Left renal pelvis (tissue), 4 donors: ENCODE measurements at places on chromosomes 2 and 18.

DNA sequence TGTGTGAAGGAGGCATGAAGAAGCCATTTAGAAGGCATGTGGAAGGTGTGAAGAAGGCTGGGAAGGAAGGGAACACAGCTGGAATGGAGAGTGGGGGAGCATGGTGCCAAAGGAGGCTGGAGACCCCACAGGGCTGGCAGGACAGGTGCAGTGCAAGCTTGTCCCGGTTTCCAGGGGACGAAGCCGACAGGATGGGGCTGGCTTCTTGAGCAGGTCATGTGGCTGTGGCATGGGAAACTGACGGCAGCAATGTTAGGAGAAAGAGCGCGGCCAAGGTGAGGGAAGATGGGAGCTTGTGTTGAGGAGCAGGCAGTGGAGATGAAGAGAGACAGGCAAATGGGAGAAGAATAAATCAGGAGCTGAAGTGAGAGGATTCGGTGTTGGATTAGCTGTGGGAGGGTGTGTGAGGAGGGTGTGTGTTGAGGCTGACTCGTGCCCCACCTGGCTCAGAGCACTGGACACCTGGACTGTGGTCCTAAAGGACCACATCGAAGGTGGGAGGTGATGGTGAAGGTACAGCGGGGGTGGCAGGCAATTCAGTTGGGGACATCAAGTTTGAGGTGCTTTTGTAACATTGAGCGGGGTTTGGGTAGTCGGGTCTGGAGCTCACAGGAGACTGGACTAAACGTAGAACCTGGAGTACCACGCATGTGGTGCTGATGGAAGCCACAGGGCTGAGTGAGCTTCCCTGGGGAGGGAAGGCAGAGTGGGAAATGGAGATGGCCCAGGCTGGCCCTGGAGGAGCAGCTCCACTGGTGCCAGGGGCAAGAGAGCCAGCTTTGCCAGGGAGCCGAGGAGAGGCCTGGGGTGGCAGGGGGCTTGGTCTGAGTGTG, 165.6 kb upstream of the HDAC4 start:
- DNase-seq, result no peak

GRCh38 chr18:76354348-76354747, 140.7 kb downstream of the ZNF516 start:
- no peak for DNase-seq

DNA sequence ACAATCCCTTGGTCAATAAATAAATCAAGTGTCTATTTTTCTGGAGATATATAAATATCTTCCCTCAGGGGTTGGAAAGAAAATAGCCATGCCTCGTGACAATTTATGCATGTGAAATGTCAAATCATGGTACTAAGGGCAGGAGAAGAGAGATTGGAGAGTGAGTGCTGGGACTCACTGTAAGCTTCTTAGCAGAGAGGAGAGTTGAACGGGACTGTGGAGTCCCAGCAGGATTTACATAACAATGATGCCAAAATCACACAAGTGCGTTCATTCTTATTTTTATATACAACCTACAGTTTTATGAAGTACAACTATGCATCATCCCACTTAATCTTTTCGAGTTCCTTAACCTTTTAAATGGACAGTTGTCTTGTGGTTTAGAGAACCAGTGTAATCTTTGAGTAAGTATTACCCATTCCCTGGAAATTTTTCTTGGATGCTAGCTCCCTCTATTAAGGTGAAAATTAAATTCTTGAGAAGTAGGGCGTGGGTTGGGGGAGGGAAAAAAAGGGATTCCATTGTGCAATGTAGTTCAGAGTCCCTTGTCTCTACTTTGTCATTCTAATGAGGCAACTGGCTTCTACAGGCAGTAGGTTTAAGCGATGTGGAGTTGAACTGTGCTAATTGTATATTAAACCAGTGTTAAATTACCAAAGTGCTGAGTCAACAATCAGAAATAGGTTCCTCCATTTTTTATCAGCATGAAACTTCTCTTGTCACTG, 143.6 kb upstream of the EPHA4 start:
- no peak for DNase-seq

GRCh38 chr18:45066210-45066609, 385.5 kb downstream of the SETBP1 start:
- no peak for DNase-seq

DNA sequence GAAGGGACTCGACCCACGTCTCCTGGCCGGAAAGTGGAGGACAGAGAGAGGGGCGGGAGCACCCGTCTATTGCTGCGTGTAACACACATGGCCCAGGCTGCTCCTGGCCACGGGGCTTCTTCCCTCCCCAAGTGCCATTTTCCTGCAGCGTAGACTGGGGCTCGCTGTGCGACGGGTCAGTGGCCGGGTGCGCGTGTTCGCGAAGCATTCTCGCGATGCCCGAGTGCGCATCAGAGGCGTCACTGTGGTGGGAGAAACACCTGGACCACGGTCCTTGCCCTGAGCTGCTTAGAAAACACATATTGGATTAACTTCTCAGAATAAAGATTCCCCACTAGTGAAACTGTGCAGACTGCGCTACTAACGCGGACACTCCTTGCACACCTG, 200.8 kb downstream of the EIPR1 start:
- DNase-seq, result no peak
